DMS 273 treated with DMSO at 0.1 percent for 48 hours (cell line): ENCODE measurements at places on chromosomes 3 and 15.
A peak's percentile ranks its signal among the peaks of the same experiment; 100 is the strongest.

GRCh38 chr3:60622349-60622748, 628.9 kb downstream of the FHIT start:
- DNase-seq, result no peak

DNA sequence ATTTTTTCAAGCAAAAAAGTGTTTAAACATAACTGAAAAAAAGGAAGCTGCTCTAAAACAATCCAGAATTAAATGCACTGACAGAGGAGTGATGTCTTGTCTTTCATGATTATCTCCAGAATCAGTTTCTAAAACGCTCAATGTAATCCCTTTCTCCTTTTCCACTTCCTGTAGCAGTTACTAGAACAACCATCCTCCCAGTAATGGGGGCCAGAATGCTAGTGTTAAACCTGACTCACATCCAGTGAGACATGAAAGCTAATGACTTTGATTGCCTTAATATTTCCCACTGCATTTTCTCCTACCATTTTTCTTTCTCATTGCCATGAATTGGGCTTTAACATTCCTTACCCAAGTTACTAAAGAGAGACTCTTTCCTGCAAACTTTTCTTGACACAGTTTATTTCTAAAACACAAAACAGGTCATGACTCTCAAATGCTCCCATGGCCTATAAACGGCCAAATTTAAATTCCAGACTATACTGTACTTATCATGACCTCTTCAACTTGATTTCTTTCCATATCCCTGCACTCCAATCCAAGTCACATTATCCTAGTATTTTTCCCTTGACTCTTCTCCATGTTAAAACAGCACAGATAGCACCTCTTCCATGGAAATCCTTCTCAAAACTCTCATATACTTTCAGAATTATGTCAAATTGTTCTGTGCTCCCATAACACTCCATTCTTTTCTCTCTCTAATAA, 341.4 kb downstream of the NAALADL2 start:
- no peak for DNase-seq

DNA sequence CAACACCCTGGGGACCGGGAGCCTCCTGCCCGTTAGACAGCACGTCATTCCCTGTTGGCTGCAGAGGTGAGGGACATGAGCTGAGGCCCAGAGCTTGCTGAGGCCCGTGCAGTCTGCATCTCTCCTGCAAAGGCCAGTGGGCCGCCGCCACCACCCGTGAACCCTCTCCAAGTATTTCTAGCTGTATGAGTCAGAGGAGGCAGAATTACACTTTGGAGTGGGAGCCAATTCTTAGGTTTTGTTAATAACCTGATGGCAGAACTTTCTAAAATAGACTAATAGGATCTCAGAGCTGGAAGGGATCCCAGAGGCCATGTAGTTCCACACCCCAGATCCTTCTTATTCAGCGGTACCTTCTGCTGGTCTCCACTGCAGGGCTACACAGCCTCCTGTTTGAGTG, 335.2 kb upstream of the CTDSPL start:
- DNase-seq, result peak; percentile 12

- DNase-seq, result no peak
Measured at GRCh38 chr3:124985349-124985748, 50.8 kb upstream of the MUC13 start.

DNA sequence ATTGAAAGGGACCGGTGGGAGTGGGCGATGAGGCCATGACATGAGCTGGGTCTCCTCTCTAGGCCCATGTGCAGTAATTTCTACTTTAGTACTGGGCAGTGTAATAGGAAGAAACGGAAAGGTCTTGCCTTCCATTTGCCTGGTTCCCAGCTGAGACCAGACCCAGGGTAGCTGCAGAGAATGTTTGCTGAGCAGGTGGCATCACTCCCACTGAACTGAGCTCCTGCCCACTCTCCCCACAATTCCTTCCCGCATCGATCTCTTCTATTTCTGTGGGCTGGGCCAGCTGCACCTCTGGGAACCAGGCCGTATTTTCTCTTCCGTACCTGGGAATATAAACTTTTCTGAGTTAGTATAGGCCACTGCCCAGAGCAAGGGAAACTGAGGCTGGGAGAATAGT, 15.8 kb downstream of the ESYT3 start:
- DNase-seq, result no peak

GRCh38 chr15:81174792-81175327, 21.8 kb upstream of the IL16 start:
- no peak for DNase-seq

GRCh38 chr3:56025326-56025725, 442.9 kb downstream of the ERC2 start:
- no peak for DNase-seq

GRCh38 chr15:51156957-51157356, 62.3 kb upstream of the TNFAIP8L3 start:
- no peak for DNase-seq

DNA sequence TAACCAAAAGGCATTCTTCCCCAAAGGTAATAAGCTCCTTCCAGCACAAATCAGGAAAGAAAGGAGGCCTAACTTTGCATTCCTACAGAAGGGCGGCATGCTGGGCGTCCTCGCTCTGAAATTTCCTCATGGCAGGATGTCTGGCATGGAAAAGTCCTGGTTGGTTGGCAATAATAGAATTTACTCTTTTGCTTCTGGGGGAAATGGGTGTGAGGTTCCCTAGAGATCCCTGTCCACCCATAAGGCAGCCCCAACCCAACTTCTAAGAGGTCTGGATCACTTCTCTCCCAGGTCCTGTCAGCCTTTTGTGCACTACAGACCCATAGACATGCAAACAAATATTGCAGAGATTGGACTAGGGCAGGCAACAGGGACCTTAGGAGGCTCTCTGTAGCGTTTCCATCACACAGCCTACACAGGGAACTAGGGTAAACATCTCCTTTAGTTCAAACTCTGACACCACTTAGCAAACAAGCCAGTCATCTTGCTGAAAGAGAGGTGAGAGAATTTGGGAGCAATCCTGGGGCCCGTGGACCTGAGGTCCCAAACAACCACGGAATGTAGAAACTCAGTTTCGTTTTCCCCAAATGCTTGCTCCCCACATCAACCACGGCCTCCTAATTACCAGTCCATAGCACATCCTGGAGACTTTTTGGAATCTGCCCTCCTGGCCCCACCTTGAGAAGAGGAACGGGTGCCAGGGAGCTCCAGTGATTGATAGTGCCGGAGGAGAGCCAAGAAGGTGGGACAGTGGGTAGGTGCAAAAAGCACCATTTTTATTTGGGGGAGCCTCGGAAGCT, 2.1 kb downstream of the ZIC4 start:
- DNase-seq, result no peak

GRCh38 chr3:156300371-156300770, 180.0 kb downstream of the KCNAB1 start:
- no peak for DNase-seq

DNA sequence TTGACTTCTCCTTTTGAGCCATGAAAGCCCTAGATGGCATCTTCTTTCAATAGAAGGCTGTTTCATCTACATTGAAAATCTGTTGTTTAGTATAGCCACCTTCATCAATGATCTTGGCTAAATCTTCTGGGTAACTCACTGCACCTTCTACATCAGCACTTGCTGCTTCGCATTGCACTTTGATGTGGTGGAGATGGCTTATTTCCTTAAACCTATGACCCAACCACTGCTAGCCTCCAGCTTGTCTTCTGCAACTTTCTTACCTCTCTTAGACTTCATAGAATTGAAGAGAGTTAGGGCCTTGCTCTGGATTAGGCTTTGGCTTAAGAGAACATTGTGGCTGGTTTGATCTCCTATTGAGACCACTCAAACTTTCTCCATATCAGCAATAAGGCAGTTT, 189.8 kb downstream of the PLCL2 start:
- DNase-seq, result no peak

GRCh38 chr15:90456236-90456635, 68.2 kb downstream of the IQGAP1 start:
- DNase-seq, result no peak

- DNase-seq, result no peak
Measured at GRCh38 chr15:65612949-65613744, 2.2 kb upstream of the INTS14 start.

GRCh38 chr3:160196511-160197104, 28.6 kb upstream of the C3orf80 start:
- no peak for DNase-seq

DNA sequence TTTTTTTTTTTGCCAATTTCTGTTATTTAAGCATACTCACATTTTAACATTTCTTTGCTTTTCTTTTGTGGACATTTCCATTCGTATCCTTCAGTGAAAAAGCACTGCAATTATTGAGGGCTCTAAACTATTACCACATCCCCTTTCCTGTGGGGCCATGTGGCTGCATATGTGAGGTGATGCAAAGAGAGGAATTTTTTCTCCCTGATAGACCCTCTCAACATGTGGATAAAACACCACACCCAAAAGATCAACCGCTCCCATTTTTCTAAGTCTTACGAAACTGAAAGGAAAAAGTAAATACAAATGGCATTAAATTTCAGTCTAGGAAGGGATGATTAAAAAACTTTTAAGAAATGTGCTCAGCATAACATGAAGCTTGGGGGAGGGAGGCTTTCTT, 68.8 kb downstream of the DNAJC13 start:
- DNase-seq, result no peak

- no peak for DNase-seq
Measured at GRCh38 chr15:84151205-84151931, 84.2 kb upstream of the GOLGA6L4 start.

DNA sequence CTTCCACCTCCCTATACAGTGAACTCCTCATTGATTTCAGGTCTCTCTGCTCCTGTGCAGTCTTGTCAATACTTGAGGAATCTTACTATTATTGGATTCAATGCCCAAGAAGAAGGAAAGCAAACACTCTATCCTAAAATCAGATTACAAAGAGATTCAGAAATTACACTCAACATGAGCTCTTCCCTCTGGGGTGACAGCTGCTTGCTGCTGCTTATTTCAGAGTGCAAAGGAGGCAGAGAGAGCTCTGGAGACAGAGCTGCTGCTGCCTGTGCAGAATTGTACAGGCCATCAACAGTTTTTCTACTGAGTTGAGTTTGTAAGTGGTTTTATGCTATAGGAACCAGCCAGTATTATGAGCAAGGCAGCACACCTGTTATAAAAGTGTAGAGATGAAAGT, 7.1 kb downstream of the RYR3 start:
- DNase-seq, result no peak

DNA sequence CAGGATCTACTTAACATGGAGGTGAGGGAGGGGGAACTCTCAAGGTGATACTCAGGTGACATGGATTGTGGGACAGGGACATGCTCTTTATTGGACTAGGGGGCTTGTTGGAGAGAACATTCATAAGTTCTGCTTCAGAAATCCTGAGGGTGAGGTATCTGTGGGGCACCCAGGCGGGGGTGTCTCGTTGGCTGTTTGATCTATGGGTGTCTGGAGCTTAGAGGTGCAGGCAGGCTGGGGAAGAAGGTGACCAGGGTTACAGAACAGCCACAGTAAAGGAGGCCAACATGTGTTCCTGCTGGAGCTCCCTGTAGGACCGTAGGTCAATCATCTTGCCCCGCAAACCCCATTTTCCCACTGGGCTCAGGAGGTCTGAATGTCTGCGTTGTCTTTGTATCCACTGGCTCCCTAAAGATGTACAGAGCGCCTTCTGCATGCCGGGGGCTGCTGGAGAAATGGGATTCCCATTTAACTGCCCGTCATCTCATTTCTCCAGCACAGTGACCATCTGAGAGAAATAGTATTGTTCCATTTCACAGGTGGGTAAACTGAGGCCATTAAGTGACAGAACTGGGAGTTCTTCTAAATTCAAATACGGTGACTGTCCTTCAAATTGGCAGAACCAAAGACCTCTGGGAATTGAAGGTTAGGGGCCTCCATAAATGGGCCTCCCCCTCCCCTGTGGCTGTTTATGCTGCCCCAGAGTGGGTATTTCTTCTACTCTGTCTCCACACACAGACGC, 40.3 kb upstream of the TSEN2 start:
- DNase-seq, result no peak

DNA sequence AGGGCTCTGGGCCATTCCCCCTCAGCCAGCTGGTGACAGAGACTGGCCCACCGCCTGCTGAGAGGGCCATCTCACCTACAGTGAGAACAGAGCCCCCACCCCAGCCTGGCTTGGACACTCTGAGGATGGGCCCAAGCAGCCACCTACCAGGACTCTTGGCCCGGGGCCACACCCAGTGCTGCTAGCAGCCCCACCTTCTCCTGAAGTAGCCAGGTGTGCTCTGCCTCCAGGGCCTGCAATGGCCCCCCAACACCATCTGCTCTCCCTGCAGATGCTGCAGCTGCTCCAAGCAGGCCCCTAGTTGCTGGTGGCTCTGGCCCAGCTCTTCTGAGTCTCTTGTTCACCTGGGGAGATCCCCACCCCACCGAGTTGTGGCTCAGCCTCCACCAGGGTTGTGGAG, 6.8 kb upstream of the CLK3 start:
- no peak for DNase-seq

GRCh38 chr3:89239774-89240173, 132.4 kb downstream of the EPHA3 start:
- DNase-seq, result no peak

GRCh38 chr15:45372041-45372995, 6.0 kb downstream of the GATM start:
- DNase-seq, result no peak

- DNase-seq, result no peak
Measured at GRCh38 chr3:10932596-10932995, 60.0 kb upstream of the SLC6A1 start.

GRCh38 chr3:41148478-41148877, 50.8 kb upstream of the CTNNB1 start:
- DNase-seq, result no peak

DNA sequence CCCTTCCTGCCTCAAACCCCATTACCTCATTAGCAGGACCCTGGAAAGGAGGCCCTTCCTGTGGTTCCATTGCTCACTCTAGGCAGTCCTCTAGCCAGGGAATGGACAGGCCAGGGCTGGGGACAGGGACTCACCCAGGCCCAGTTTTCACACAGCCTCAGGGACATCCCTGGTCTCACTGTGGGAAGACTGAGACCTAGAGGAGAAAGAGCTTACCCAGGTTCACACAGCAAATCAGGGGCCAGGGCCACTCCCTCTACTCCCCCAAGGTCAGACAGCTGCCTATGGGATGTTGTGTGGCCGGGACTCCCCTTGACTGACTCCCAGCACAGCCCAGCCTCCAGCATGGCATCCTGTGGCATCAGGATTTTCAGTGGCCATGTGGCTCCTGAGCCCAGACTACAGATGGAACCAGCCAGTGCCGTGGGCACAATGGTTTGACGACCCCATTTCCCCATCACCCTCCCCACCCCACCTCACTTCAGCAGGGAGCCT, 49.3 kb downstream of the ADAMTS7 start:
- DNase-seq, result no peak

DNA sequence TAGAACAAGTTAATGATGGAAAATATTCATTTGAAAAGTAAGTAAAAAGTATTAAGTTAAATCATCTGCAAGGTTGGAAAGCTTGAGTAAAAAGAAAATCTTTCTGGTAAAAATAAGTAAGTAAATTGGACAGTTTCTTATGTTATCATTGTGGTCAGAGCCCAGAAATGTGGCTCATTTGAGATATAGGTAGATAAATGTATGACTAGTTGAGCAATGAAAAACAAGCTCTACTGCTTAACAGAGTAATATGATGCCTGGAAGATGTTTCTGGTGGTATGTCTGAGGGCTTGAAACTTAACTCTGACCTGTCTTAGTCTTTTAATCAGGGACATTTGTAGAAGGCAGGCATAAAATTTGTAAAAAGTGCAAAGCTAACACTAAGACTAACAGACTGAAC, 444.0 kb downstream of the MFSD1 start:
- DNase-seq, result no peak
